ENCODE measurements at places on chromosomes 5 and 9. TPM values are rescaled to one million over a fixed set of nuclear protein-coding genes. Genes with fewer than 3 reads are reported as not detected.

IRGM gene
- total RNA-seq, result not detected

DMRT2 gene
- not detected for total RNA-seq

LCN12 gene
- total RNA-seq, result 1.3 TPM

PTGDS gene
- not detected for total RNA-seq

ADAMTS2 gene
- total RNA-seq, result 0.09 TPM

EIF4EBP3 gene
- total RNA-seq, result 2.3 TPM

CENPK gene
- 28.5 TPM for total RNA-seq

TMEM215 gene
- not detected for total RNA-seq

GPX3 gene
- total RNA-seq, result 17.4 TPM

SARDH gene
- 0.07 TPM for total RNA-seq

TEX48 gene
- total RNA-seq, result not detected

LCP2 gene
- not detected for total RNA-seq

IRX1 gene
- total RNA-seq, result not detected

TSSK1B gene
- not detected for total RNA-seq

IFNK gene
- total RNA-seq, result not detected

LRRC14B gene
- total RNA-seq, result not detected

ZNF169 gene
- total RNA-seq, result 1.3 TPM

GCNT4 gene
- 0.27 TPM for total RNA-seq

PCDHGA8 gene
- total RNA-seq, result 0.06 TPM

IL3 gene
- not detected for total RNA-seq

PCDHGC3 gene
- total RNA-seq, result 5.1 TPM

CCL27 gene
- not detected for total RNA-seq

SCGB3A2 gene
- not detected for total RNA-seq

ASTN2 gene
- 4.8 TPM for total RNA-seq

EGFLAM gene
- 0.21 TPM for total RNA-seq

CAMLG gene
- 29.6 TPM for total RNA-seq

ARID3C gene
- total RNA-seq, result 0.16 TPM

NR5A1 gene
- total RNA-seq, result 0.15 TPM

CDH18 gene
- not detected for total RNA-seq

GLRX gene
- 77.4 TPM for total RNA-seq

IFNA2 gene
- total RNA-seq, result not detected

NPDC1 gene
- total RNA-seq, result 80.5 TPM

GPR150 gene
- 0.16 TPM for total RNA-seq

HAVCR1 gene
- 28.9 TPM for total RNA-seq

HTR4 gene
- total RNA-seq, result not detected

CYLC2 gene
- not detected for total RNA-seq

CRB2 gene
- total RNA-seq, result 0.06 TPM

SLC28A3 gene
- total RNA-seq, result 0.03 TPM

SEMA6A gene
- total RNA-seq, result 0.10 TPM

SH3PXD2B gene
- 18.1 TPM for total RNA-seq

NR2F1 gene
- total RNA-seq, result 4.8 TPM

CREB3 gene
- total RNA-seq, result 57.1 TPM

DNAJB5 gene
- 8.6 TPM for total RNA-seq

PRDM9 gene
- total RNA-seq, result not detected

CDH6 gene
- total RNA-seq, result 0.09 TPM

KIF4B gene
- total RNA-seq, result not detected

Data from A549 treated with Mapracorat at 1 μM for 4 hours (cell line).